SK-N-DZ (cell line): ENCODE measurements at places on chromosomes 6 and 20.

GRCh38 chr6:32637883-32638282, 677 bp downstream of the HLA-DQA1 start:
- no peak for DNase-seq

DNA sequence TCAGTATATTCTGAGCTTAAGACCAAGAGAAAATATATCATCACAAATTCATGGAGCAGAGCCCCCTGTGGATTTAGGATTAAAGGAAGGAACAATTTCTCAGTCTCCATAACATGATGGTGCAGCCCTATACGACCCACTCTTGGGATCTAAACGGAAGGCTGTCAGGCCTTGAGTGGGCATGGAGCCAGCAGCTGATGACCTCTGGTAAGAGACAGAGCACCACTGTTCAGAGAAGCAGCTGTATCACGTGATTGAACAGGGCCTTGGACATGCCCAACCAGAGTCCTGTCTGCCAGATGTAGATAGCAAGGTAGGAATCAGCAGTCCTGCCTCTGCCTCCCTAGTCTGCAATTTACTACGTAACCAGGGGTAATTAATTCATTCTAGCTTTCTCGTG, 259.4 kb upstream of the POU3F2 start:
- peak; percentile 58 for DNase-seq

GRCh38 chr6:98380589-98380988, 453.8 kb upstream of the POU3F2 start:
- DNase-seq, result peak; percentile 6

DNA sequence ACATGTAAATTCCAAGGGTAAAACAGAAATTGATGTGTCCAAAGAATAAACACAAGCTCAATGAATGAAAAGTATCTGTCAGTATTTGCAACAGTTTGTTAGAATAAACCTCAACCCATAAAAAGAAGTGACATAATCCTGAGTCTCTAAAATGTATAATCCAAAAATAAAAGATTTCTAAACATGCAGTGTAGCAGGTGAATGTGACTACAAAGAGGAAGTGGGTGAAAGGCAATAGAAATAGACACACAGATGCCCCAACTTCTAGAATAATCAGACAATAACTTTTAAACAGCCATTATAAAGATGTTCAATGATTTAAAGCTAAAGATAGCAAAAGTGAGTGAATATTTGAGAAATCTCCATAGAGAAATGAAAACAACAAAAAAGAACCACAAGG, 1009.2 kb upstream of the GJE1 start:
- no peak for DNase-seq

DNA sequence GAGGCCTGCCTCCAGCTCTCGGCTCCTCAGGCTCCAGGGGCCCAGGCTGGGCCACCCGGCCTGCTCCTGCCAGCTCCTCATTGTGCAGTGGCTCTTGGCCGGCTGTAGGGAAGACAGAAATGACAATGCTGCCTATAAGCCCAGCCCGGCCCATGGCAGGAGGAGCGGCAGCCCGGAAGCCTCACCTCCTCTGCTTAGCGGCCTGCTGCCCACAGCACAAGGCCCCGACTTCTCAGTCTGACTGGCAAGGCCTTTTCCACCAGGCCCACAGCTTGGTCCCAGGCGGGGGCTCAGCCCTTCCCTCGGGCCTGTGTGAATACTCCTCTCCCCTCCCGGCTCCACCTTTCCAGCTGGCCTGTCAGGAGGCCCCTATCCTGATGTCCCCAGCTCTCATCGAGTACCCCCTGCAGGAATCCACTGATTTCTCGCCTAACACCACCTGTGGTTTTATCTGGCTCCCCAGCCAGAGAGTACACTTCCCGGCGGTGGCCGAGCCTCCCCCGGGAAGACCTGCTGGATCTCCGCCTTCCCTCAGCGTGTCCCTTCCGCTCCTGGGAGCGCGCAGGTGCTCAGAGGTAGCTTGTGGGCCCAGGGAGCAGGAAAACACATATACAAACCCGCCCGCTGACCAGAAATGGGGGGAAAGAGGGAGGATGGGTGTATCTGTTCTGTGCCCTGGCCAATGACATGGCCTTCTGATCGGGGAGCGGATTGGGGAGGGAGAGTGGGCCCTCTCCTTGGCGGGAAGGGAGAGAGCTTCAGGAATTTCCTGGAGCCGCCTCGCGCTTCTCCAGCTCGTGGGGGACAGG, 963 bp downstream of the DDRGK1 start:
- peak; percentile 35 for DNase-seq

- peak; percentile 26 for DNase-seq
Measured at GRCh38 chr6:16108921-16109658, 19.8 kb upstream of the MYLIP start.

DNA sequence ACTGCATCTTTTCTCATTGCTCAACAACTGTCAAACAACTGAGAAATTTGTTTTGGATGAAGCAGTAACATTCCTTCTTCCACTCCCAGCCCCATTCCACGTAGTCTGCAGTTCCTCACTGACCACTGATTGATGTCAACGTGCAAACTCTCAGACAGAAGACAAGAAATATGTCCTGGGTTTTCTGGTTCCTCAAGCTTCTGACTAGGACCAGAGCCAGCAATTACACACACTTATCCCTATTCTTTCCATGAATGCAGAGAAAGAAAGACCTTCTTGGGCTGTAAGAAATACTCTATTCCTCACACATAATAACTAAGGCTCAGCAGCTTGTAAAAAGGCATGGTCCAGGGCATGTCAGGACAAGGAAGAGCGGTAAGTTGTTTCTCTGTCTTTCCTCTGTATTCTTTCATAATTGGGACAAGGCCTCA, 790.1 kb upstream of the SLC35B3 start:
- DNase-seq, result no peak

DNA sequence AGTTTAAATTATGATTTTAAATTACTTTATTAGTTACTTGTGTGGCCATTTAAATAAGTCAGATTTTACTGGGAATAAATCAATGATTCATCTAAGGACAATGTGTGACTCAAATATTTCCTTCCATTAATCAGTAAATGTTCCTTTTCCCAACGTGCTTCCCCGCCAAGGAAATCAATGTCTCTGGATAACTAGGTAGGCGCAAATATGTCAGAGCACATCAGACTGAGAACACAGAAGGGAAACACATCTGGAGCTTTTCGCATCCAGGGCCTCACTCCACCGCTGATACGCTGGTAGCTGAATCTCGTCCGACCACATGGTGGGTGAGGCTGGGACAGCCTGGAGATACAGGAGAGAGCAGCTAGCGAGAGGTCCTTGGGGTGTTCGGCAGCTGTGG, 56.4 kb upstream of the RPS6KA2 start:
- no peak for DNase-seq

- peak; percentile 9 for DNase-seq
Measured at GRCh38 chr6:905556-905955, 212.6 kb upstream of the EXOC2 start.

DNA sequence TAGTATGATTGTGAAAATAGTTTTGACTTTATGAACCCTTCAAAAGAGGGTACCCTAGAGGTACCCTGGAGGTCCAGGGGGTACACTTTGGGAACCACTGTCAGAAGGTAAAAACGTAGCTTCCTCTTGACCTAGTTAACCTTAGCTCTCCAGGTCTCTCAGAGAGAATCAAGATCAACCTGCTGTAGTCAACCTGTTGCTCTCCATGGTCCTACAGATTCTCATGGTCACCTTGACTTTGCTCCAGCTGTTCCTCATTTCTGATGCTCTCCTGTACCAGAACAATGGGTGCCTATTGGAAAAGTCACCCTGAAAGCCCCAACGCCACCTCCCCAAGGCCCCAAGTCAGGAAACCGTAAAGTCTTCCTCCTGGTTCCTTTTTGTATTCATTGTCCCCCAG, 294.4 kb upstream of the CDH4 start:
- no peak for DNase-seq

GRCh38 chr6:89887452-89888137, 6.7 kb upstream of the GJA10 start:
- DNase-seq, result no peak

DNA sequence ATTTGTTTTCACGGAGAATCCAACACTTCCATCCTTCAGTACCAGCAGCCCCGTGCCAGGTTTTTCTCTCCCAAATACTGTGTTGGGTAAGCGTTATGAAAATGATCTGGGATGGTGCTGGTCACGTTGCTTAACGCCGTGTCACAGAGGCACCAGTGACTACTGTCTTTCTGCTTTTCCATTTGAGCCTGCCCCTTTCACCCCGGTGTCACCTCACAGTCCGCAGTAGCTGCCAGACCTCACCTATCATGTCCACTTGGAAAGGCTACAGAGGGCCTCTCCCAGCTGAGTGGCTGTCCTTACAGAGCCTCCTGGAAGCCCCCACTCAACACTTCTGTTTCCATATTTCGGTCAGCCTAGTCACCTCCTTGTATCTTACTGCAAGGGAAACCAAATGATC, 176.5 kb upstream of the ARID1B start:
- no peak for DNase-seq

- no peak for DNase-seq
Measured at GRCh38 chr6:139336488-139336887, 38.0 kb downstream of the CITED2 start.

DNA sequence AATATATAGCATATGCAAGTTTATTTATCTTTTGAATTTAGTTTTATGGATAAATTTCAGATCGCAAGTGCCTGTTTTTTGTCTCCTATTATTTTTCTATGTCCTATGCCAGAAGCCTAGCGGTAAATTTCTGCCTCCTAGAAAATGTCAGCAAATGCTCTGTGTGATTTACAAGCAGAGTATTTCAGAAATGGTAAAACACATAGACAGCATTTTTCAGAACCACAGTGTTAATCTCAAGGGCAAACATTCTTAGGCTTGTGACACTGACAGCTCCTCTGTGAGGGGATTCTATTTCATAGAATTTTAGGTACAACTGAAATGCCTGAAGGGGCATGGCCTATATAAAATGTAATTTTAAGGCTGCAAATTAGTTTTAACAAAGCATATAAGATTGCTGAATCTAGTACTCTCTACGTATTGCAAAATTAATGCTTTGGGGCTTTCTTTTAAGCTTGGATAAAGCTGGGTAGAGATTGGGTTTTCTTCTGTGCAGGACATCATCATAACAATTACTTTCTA, 89.9 kb upstream of the PTCHD4 start:
- no peak for DNase-seq

GRCh38 chr6:143176090-143177021, 115.7 kb downstream of the AIG1 start:
- DNase-seq, result peak; percentile 10

DNA sequence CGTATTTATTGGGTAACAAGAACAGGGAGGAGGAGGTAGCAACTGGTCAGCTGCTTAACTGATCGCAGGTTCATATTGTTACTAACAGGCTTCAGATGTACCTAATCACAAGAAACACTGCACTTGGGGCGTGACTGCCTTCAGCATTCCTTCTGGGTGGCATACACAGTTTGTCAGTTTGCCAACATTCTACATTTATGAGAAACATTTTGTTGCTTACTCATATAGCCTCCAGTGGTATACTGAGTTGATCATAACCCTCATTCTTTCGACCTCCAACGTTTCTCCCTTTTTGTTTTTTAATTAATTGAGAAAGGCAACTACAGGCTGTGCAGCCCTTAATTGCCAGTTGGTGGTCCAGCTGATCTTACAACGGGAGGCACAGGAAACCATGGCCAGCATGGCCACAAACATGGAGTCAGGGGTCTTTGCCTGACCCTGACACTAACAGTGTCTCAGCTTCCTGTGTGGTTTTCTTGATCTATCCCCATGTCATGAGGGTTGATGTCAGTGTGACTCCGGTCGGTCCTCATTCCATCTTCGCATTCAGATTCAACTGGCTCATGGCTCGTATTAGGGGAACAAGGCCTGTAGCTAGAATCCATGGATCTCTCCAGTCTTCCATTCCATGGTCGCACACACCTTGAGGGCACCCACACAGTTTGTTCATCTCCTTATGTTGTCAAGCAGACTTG, 9.4 kb downstream of the EPB41L2 start:
- no peak for DNase-seq

DNA sequence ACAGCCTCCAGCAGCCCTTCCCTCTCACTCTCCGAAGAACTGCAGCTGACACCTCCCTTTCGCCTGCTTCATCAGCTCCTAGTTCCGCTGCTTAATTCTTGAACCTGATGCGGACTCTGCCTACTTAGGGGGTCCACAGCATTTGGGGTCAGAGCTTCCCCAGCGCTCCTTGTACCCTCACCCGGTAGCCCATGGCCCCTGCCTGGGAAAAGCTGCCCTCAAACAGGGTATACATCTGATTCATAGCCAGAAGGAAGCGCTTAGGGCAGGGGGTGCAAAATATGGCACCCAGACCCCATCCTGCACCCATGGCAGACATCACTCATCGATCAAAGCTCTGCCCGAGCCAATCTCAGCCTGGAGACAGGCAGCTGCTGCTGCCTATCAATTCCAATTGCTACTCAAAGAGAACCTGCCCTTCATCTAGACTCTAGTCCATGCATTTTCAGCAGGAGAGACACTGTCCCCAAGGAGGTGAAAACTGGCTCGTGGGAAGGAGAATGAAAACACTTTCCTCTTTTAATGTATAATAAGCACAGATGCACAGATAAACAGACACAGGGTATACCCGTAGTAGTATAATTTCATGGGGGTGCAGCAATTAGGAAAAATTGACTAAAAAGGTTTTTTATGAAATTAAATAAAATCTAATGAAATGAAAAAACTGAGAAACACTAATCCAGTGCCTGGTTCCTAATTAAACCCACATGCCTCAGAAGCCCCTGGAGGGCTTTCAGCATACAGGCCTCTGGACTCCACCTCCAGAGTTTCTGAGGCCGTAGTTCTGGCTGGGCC, 194.8 kb downstream of the PREX1 start:
- peak; percentile 64 for DNase-seq

- DNase-seq, result peak; percentile 72
Measured at GRCh38 chr20:45406260-45407066, 1.6 kb upstream of the DBNDD2 start.

GRCh38 chr20:34112600-34113101, 608 bp upstream of the EIF2S2 start:
- peak; percentile 89 for DNase-seq
